Activated CD4-positive, alpha-beta memory T cell treated with anti-CD3 and anti-CD28 coated beads for 36 hours (primary cell): ENCODE measurements at places on chromosomes 16 and 17. TPM values are rescaled to one million over a fixed set of nuclear protein-coding genes. Genes with fewer than 3 reads are reported as not detected.

- H3K36me3 ChIP-seq, result no peaks in the 10 kb centered on the region
- H3K27me3 ChIP-seq, result no peaks in the 10 kb centered on the region
- no peak overlapping the region for H3K4me3 ChIP-seq
These were observed 123.7 kb downstream of the STX8 start for GRCh38 chr17:9451934-9452333.

CD300LB gene
- total RNA-seq, result not detected

DNA sequence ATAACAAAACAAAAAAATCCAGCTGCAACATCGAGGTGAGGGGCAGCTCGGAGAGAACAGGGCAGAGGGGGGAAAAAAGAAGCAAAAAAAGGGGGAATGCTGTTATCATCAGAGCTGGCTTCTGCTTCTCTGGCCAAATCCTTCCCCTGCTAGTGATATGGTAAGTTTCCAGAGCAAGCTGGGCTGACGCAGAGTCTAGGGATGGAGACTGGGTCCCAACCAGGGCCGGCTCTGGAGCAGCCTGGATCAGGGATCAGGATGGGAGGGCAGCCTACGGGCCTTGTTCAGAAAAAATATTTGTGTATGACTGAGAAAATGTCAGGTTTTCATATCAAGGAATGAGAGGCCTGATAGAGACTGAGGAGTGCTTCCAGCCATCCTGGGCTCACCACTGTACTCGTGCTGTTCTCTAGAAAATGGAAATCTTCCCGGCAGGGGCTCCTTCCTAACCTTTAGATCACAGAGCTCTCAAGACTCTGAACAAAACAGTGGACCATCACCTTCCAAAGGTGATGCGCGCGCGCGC is 726 bp upstream of the C1QTNF1 start:
- H3K4me1 ChIP-seq, result peaks cover 8% of the 10 kb centered on the region
- no peak overlapping the region for H3K27ac ChIP-seq
- H3K27me3 ChIP-seq, result peaks cover 26% of the 10 kb centered on the region
- no peaks in the 10 kb centered on the region for H3K36me3 ChIP-seq
- DNase-seq, result no peak

DNA sequence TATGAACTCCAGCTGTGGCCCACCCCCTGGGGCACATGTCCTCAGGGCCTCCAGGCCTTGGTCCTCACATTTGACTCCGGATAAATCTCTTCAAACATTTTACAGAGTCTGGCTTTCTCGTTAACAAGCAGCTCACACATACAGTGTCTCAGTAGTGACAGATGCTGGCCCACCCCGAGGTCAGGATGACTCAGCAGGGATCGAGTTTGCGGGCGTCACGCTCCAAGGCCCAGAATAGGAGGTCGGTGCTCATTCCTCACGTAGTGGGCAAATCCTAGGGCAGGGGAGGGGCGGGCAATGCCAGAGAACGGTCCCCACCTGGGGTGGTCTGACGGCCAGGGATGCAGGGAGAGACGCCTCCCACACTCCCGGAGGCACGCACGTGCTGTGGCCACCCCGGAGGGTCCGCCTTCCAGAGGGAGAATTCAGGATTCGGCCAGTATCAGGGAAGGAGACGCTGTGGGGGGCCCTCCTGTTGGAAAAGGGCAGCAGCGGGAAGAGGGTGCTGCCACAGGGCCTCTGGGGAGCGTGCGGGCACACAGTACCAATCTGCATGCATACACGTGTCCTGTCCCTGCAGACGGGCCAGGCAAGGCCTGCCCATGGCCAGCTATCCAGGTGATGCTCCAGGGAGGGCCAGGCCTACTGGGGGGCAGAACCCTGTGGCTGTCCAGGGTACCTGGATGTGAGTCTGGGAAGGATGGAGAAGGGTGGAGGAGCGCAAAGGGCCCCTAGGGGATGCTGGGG is 8.6 kb downstream of the SLC7A5 start:
- peak; percentile 39 for DNase-seq
- peak overlapping the region; percentile 81 for H3K27ac ChIP-seq
- no peaks in the 10 kb centered on the region for H3K27me3 ChIP-seq
- peaks cover 80% of the 10 kb centered on the region for H3K36me3 ChIP-seq

GRCh38 chr16:15866451-15866850 is 9.6 kb upstream of the MYH11 start:
- H3K27me3 ChIP-seq, result no peaks in the 10 kb centered on the region
- H3K4me1 ChIP-seq, result no peaks in the 10 kb centered on the region
- no peak overlapping the region for H3K27ac ChIP-seq
- H3K4me3 ChIP-seq, result no peak overlapping the region
- no peak for DNase-seq

DNA sequence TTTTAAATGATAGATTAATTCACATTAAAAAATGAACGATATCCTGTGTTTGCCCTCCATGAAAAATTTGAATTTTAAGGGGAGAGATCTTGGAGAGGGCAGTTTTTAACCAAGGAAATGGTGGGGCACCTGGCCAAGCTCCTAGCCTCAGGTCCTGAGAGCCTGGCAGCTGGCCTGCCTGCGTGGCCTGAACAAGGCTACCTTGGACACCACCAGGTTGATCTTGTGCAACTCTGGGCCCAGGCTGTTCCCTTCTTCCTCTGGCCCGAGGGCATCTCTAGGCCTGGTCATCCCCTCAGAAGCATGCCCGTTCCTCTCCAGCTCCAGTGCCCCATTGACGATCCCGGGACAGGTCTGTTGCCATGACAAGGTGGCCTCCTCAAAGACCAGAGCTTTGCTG is 33.4 kb upstream of the LONP2 start:
- no peak for DNase-seq
- H3K27ac ChIP-seq, result no peak overlapping the region
- no peaks in the 10 kb centered on the region for H3K4me1 ChIP-seq
- peaks cover 6% of the 10 kb centered on the region for H3K27me3 ChIP-seq

DNA sequence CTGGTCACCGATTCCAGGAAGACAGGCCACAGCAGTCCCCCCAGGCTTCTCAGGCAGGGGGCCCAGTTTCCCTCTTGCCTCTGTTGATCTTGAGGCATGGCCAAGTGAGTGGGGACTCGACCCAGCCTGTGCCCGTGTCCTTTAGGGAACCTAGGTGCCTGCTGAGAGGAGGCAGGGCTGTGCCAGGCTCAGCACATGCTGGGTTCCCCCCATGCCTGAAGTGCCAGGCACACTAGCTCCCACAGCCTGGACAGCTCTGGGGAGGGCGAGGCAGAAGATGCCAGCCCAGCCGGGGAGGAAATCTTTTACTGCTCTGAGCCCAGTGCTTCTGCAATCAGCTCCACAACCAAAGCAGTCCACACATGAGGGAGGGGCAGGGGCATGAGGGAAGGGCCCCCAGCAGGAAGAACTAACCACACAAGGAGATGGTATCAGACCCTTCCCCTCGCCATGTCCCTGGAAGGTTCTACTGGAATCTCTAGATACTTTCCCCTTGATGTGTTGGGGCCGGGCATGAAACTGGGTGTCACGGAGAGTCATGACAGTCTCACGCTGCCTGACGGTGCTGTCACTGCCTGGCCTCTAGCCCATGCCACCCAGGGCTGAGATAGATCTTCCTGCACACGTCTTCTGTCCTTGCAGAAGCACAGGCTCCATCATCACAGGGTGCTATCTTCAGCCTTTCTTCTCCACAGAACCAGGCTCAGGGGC is 25.5 kb downstream of the MYO18A start:
- peak; percentile 53 for DNase-seq
- H3K27me3 ChIP-seq, result no peaks in the 10 kb centered on the region
- peaks cover 36% of the 10 kb centered on the region for H3K4me1 ChIP-seq
- peak overlapping the region; percentile 52 for H3K4me3 ChIP-seq
- peak overlapping the region; percentile 79 for H3K27ac ChIP-seq
- no peaks in the 10 kb centered on the region for H3K36me3 ChIP-seq

DNA sequence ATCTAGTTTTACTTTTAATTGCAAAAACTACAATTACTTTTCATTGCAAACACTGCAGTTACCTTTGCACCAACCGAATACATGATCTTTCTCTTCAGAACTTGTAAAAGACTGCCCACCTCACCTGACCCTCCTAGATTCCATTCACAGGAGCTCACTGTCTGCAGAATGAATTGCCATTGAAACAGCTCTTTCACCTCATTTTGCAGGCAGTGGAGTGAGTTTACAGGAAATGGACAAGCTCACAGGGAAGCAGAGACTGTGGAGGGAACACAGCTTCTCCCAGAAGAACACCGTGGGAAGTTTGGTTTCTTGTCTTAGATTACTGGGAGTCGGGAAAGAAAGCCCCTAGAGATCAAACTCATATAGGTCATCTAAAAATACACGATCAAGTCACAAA is 439.7 kb upstream of the RBFOX1 start:
- no peaks in the 10 kb centered on the region for H3K27me3 ChIP-seq
- no peak overlapping the region for H3K4me3 ChIP-seq
- H3K4me1 ChIP-seq, result no peaks in the 10 kb centered on the region
- no peaks in the 10 kb centered on the region for H3K36me3 ChIP-seq

ZCCHC14 gene
- total RNA-seq, result 10.6 TPM

- H3K4me1 ChIP-seq, result peaks cover 45% of the 10 kb centered on the region
- peak; percentile 90 for DNase-seq
- peak overlapping the region; percentile 86 for H3K27ac ChIP-seq
- no peaks in the 10 kb centered on the region for H3K36me3 ChIP-seq
These were observed 27.1 kb downstream of the TMEM235 start for GRCh38 chr17:78258323-78259191.

- H3K4me3 ChIP-seq, result no peak overlapping the region
- H3K27me3 ChIP-seq, result no peaks in the 10 kb centered on the region
- peaks cover 36% of the 10 kb centered on the region for H3K4me1 ChIP-seq
- DNase-seq, result no peak
- H3K27ac ChIP-seq, result no peak overlapping the region
These were observed 23.7 kb downstream of the CDK5R1 start for GRCh38 chr17:32510466-32510865.

- no peak overlapping the region for H3K27ac ChIP-seq
- H3K4me3 ChIP-seq, result no peak overlapping the region
- H3K36me3 ChIP-seq, result no peaks in the 10 kb centered on the region
- no peak for DNase-seq
These were observed 43.1 kb downstream of the CDH8 start for GRCh38 chr16:61993108-61993507.

DNA sequence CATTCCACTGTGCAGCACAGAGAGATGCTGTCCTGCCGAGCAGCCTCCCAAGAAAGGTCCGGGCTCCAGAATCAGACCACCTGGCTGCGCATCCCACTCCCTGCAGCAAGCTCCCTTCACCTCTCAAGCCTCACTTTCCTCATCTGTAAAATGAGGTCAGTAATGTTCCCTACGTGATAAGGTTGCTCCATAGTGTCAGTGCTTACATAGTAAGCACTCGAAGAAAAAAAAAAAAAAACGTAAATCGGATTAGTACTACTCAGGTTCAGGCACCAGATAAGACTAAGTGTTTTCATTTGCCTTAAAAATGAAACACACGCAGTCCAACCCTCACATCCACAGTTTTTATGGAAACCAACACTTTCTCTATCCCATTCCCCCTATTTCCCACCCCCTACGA is 76.7 kb downstream of the CCT6B start:
- no peak overlapping the region for H3K4me3 ChIP-seq
- H3K27me3 ChIP-seq, result peaks cover 18% of the 10 kb centered on the region
- H3K4me1 ChIP-seq, result peaks cover 8% of the 10 kb centered on the region
- H3K36me3 ChIP-seq, result no peaks in the 10 kb centered on the region
- no peak for DNase-seq

HSD17B1 gene
- 0.52 TPM for total RNA-seq

GRCh38 chr17:45374501-45374900 is 57.7 kb upstream of the MAP3K14 start:
- DNase-seq, result no peak
- peaks cover 18% of the 10 kb centered on the region for H3K4me1 ChIP-seq
- no peak overlapping the region for H3K4me3 ChIP-seq
- H3K27ac ChIP-seq, result no peak overlapping the region

DNA sequence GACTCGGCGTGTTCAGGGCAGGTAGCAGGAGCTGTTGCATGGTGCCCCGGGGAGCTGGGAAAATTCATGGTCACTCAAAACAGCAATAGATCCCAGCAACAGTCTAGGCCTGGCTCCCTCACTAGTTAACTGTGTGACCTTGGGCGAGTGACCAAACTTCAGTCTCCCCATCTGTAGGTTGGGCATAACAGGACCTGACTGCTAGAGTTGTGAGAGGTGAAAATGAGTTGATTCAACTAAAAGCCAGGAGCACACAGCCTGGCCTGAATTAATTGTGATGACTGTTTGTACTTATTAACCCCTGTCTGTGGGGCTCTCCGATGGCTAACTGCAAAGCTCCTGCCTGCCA is 306.9 kb downstream of the SOX9 start:
- H3K4me3 ChIP-seq, result no peak overlapping the region
- no peak for DNase-seq
- H3K27ac ChIP-seq, result no peak overlapping the region
- H3K4me1 ChIP-seq, result peaks cover 24% of the 10 kb centered on the region
- no peaks in the 10 kb centered on the region for H3K36me3 ChIP-seq

CCL8 gene
- not detected for total RNA-seq

GRCh38 chr17:10337136-10337535 is 35.7 kb downstream of the MYH13 start:
- H3K4me3 ChIP-seq, result no peak overlapping the region
- no peaks in the 10 kb centered on the region for H3K4me1 ChIP-seq
- no peak for DNase-seq
- no peak overlapping the region for H3K27ac ChIP-seq
- H3K27me3 ChIP-seq, result peaks cover 6% of the 10 kb centered on the region
- H3K36me3 ChIP-seq, result no peaks in the 10 kb centered on the region

DNA sequence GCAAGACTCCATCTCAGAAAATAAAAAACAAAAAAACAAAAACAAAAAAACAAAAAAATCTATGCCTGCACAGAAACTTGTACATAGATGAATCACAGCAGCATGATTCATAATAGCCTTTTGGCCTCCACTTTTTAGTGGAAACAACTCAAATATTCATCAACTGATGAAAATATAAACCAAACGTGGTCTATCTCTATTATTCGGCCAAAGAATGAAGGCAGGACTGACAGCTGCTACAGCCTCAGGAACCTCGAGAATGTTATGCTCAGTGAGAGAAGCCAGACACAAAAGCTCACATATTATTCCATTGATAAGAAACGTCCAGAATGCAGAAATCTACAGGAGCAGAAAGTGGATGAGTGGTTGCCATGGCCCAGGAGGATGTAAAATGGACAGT is 19.8 kb downstream of the PPL start:
- H3K36me3 ChIP-seq, result no peaks in the 10 kb centered on the region
- no peak overlapping the region for H3K27ac ChIP-seq
- H3K4me1 ChIP-seq, result no peaks in the 10 kb centered on the region

HNF1B gene
- not detected for total RNA-seq

GRCh38 chr16:17511340-17511739 is 40.6 kb upstream of the XYLT1 start:
- no peak overlapping the region for H3K4me3 ChIP-seq
- H3K4me1 ChIP-seq, result no peaks in the 10 kb centered on the region
- peaks cover 6% of the 10 kb centered on the region for H3K27me3 ChIP-seq
- no peak for DNase-seq
- no peak overlapping the region for H3K27ac ChIP-seq

DNA sequence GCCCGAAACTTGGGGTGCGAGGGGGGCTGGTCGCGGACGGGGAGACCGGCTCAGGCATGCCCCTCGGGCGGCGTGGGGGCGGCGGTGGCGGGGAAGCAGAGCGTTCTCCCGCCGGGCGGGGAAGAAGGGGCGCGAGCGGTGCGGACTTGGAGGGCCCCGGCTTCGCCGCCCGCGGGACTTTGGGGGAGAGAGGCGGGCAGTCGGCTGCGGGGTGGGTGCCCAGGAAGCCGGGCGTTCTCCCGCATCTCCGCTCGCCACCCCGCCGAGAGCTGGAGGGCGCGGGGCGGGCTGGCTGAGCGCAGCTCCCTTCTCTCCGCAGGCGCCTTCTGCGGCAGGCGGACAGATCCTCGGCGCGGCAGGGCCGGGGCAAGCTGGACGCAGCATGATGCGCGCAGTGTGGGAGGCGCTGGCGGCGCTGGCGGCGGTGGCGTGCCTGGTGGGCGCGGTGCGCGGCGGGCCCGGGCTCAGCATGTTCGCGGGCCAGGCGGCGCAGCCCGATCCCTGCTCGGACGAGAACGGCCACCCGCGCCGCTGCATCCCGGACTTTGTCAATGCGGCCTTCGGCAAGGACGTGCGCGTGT is 772 bp downstream of the NTN1 start:
- peaks cover 10% of the 10 kb centered on the region for H3K4me1 ChIP-seq
- H3K27me3 ChIP-seq, result peaks cover 58% of the 10 kb centered on the region
- no peaks in the 10 kb centered on the region for H3K36me3 ChIP-seq
- DNase-seq, result no peak
